ENCODE measurements at places on chromosomes 2 and 18. TPM values are rescaled to one million over a fixed set of nuclear protein-coding genes. Genes with fewer than 3 reads are reported as not detected.

- DNase-seq, result no peak
These were observed 18.9 kb upstream of the RPL31 start for GRCh38 chr2:100983201-100983600.

- no peak for DNase-seq
These were observed 5.1 kb upstream of the RAB27B start for GRCh38 chr18:54822872-54823845.

The AMER3 gene
- not detected for total RNA-seq

- DNase-seq, result no peak
These were observed 305.4 kb downstream of the LPIN1 start for GRCh38 chr2:12051831-12052230.

- DNase-seq, result no peak
These were observed 55.9 kb downstream of the HS1BP3 start for GRCh38 chr2:20594957-20595356.

GRCh38 chr2:39119732-39120520 is 925 bp downstream of the SOS1 start:
- peak; percentile 86 for DNase-seq
